ENCODE measurements at places on chromosomes 11 and 22.

DNA sequence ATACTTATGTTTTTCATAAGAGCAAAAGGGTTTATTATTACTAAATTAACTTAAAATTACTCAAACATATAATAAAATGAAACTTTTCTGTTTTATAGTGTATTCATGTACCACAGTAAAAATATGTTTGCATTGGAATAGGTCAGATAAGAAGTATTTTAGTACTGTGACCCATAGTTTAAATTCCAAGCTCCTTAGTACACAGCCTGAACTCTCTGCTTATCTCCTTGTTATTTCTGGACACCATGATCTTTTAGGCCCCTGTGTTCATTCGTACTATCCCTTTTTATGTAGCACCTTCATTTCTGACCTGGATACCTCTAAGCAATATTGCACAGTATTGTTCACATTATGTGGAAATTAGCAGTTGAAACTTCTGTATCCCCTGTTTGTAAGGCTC, 296.7 kb upstream of the SYN3 start:
- DNase-seq, result no peak

- DNase-seq, result no peak
Observed at GRCh38 chr11:14224395-14224794, 134.6 kb downstream of the RRAS2 start.

GRCh38 chr11:43493431-43493830, 134.7 kb downstream of the TTC17 start:
- DNase-seq, result no peak

- DNase-seq, result no peak
Observed at GRCh38 chr11:44611687-44612434, 46.4 kb downstream of the CD82 start.

GRCh38 chr11:80281194-80281593, 840.4 kb upstream of the TENM4 start:
- DNase-seq, result peak; percentile 77

Measured in epithelial cell of esophagus (primary cell).